ENCODE measurements at places on chromosomes 13 and 19.
A peak's percentile ranks its signal among the peaks of the same experiment; 100 is the strongest.

DNA sequence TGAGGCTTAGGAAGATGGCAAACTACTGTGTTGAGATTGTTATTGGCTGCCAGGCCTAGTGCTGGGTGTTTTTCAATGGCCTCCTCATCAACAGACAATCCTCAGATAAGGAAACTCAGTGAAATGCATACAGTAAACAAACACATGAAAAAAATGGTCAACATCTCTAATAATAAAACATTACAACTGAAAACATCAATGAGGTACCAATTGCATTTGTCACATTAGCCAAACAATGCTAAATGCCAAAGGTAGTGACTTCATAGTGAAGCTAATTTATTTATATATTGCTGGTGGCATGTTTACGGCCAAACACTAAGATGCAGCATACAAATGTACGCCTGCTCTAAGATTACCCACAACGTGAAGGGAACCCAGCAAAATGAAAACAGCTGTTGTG is 224.0 kb upstream of the UBL3 start:
- no peak for DNase-seq

DNA sequence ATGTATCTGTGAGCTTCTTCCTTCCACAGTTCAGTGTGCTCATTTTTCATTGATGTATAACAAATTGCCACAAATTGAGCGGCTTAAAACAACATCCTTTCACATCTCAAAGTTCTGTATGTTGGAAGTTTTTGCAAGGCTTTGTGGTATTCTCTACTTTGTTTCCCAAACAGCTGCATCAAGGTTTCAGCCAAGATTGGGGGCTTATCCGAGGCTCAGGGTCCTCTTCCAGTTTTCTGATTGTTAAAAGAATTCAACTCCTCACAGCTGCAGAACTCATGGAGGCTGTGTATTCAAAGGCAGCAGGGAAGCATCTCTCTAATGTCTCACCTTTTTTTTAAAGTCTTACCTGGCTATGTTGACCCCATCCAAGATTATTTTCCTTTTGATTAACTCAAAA is 1369.8 kb downstream of the PCDH9 start:
- no peak for DNase-seq

- DNase-seq: no peak
Measured at GRCh38 chr13:101291646-101292515, 124.4 kb downstream of the NALCN start.

GRCh38 chr13:43785650-43786471 is 911 bp downstream of the ENOX1 start:
- DNase-seq: peak; percentile 9

DNA sequence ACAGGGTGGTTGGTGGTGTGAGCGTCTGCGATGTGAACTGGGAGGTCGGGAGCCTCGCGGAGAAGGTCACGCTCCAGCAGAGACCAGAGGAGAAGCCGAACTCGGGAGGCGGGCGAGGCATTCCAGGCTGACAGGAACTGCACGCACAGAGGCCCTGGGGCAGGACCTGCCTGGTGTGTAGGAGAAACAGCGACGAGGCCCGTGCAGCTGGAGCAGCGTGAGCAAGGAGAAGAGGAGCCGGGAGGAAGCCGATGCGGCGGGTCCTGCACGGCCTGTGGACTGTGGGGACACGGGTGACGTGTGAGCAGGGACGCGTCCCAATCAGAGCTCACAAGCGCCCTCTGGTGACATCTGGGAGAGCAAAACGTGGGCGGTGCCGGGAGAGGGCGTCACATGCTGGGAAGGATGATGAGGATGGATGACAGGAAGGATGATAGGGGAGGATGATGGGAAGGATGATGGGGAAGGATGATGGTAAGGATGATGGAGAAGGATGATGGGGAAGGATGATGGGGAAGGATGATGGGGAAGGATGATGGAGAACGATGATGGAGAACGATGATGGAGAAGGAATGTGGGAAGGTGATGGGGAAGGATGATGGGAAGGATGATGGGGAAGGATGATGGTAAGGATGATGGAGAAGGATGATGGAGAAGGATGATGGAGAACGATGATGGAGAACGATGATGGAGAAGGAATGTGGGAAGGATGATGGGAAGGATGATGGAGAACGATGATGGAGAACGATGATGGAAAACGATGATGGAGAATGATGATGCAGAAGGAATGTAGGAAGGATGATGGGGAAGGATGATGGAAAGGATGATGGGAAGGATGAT is 16.1 kb upstream of the MADCAM1 start:
- no peak for DNase-seq

GRCh38 chr19:48395170-48395455 is 1.6 kb downstream of the GRIN2D start:
- DNase-seq: no peak

DNA sequence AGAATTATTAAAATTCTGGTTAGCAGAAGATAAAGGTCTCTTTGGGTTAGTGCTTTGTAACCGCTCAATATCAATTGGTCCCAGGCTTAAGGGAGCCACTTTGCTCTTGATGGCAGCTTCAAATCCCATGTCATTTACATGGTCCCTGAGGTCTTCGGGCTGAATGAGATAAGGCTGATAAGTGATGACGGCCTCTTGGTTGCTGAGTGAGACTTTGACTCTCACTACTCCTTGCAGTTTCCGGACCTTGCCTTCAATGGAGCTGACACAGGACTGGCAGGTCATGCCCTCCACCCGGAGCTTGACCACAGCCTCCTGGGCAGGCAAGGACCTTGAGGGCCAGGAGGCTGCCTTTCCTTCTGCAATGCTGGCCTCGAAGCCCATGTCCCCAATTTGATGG is 36.8 kb downstream of the ATP7B start:
- no peak for DNase-seq

GRCh38 chr19:37942516-37942902 is 35.5 kb downstream of the SIPA1L3 start:
- DNase-seq: no peak

Data from OCI-LY7 (cell line).